Ureter (tissue), 1 donor: ENCODE measurements at places on chromosomes 5 and 9. TPM values are rescaled to one million over a fixed set of nuclear protein-coding genes. Genes with fewer than 3 reads are reported as not detected.
A peak's percentile ranks its signal among the peaks of the same experiment; 100 is the strongest.

DNA sequence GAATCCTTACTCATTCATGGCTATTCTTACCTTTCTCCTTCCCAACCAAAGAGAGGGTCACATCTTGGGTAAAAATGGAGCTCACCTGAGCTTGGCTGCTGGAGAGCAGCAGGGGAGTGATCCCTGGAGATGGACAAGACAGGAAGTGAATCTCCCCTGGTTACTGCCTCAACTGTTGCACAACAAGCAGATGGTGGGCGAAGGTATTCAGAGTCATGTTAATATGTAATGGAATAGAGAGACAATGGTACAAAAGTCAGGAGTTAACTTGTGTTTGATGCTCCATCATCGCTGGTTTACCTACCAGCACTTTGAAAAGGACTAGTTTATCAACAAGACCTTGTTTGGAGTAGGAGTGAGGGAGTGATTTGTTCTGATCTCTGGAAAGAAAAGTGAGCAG, 13.0 kb upstream of the PLPP1 start:
- DNase-seq = no peak

DNA sequence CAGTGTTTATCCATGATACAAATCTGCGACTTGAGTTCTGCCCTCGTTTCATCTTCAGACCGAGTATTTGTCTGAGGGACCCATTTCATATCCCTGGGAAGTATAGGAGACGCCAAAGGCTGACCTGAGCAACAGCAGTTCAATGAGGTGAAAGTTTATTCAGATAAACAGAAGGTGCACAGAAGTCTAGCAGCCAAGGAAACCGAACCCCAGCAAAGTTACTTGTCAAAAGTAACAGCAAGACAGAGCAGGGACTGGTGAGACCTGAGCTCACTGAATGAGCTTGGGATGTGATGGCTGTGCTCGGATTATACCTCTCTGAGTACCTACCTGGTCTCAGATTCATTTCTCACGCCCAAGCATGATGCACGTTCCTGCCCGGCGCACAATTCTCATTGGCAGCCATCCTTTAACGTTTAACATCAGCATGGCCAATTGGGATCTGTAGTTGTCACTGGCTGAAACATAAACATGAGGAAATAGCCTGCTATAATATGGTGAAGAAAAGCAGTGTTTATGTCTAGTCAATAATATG, 599 bp downstream of the LYRM7 start:
- DNase-seq = no peak

GRCh38 chr5:56426693-56427092, 193.6 kb upstream of the ANKRD55 start:
- DNase-seq = no peak

DNA sequence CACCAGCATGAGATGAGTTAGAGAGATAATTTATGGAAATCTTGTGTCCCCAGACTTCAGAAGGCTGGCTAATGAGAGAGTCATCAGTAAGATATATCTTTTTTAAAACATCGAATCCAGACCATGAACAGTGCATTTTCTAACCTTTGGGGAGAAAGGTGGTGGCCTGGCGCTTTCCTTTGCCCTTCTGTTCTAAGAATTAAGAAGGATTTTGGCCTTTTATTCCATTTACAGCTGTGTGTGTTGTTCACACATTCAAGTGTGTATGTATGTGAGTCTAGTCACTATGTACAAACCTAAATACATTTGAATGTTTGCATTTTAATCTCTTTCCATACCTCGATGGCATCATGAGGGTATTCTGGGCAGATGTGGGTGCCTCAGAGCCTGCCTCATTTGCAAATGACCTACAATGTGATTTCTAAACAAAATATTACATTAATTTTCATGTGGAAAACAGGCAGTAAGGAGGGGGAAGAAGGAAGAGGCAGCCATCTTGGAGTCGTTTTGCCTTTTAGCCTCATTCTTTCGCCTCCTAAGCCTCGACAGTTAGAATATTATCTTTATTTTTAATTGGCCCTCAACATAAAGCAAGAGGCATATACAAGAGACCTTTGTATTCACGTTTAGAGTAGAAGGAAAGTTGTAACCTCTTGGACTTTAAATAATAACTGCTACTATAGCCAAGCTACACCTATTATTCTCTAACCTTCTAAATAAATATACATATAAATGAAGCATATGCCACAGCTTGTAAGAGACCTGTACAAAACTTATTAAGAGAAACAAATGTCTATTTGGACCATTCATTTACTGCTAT, 125.3 kb upstream of the TMEM161B start:
- DNase-seq = no peak

GRCh38 chr9:125889476-125890419, 142.6 kb downstream of the PBX3 start:
- DNase-seq = peak; percentile 45

DNA sequence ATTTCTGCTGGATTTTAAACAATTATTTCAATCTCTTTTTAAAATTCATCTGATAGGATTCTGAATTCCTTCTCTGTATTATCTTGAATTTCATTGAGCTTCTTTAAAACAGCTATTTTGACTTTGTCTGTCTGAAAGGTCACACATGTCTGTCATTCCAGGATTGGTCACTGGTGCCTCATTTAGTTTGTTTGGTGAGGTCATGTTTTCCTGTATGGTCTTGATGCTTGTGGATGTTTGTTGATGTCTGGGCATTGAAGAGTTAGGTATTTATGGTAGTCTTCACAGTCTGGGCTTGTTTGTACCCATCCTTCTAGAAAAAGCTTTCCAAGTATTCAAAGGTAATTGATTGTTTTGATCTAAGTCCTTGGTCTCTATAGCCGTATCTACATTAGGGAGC, 39.1 kb downstream of the DENND4C start:
- no peak for DNase-seq

- DNase-seq = no peak
Observed at GRCh38 chr5:123514615-123515355, 2.8 kb downstream of the CSNK1G3 start.

Gene KLF9
- total RNA-seq = 64.5 TPM

Gene ROR2
- 16.7 TPM for total RNA-seq

- no peak for DNase-seq
Observed at GRCh38 chr5:126384985-126385384, 38.2 kb upstream of the GRAMD2B start.

- no peak for DNase-seq
Observed at GRCh38 chr5:66993448-66993847, 203.2 kb downstream of the CD180 start.

GRCh38 chr9:124267271-124267807, 9.6 kb downstream of the NEK6 start:
- peak; percentile 76 for DNase-seq

Gene FCN2
- total RNA-seq = 0.49 TPM

DNA sequence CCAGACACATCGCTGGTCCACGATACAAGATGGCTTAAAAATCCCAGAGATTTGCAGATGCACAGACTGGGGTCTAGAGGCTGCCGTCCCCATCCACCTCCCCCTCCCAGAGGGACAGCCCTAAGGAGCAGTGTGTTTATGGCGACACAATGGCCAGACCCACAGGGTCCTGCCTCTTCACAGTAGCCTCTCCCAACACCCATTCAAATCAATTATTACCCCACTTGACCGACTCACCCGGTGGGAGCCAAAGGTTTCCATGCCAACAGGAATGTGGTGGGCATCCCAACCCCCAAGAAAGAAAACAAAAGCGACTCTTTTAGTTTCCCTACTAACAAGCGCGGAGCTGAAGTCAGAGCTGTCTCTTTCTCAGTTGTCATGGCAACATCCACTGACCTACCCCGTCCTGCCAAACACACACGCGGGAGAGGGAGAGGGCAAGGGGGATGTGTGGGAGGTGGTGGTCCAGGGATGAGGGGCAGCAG, 209.0 kb downstream of the TTLL11 start:
- DNase-seq = no peak

Gene CCDC112
- total RNA-seq = 7.4 TPM

DNA sequence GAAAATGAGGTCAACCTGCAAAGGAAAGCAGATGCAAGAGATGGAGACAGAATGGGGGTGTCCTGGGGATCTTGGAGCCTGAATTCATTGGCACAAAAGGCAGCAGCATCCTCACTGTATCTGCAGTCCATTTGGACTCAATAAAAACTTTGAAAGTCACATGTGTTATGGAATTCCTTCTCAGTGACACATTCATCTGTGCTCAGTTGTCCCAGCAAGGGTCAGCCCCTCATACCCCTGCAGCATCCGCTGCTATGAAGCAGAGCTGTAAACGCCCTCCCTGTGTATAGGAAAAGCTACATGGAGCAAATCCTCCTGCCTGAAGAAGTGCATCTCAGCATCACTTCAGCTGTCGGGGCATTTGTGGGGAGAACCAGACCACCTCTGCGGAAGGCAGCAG, 14.5 kb upstream of the RARS1 start:
- DNase-seq = no peak

DNA sequence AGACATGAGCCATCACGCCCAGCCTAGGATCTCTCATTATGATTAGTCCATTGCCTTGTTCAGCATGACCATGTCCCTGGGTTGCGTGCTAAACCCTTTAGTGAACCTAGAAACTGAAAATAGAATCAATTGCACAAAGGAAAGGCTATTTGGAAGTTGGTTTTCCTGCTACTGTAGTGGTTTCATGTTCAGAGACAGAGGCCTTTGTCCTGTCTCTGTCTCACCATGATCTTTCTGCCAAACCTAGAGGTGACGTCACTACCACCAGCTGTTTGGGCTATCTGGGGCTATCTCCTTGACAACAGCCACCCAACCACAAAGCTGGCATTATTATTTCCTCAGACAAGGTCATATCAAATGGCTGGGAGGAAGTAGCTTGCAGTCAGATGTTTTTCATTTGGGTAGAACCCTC, 4.0 kb upstream of the CDK5RAP2 start:
- DNase-seq = no peak

DNA sequence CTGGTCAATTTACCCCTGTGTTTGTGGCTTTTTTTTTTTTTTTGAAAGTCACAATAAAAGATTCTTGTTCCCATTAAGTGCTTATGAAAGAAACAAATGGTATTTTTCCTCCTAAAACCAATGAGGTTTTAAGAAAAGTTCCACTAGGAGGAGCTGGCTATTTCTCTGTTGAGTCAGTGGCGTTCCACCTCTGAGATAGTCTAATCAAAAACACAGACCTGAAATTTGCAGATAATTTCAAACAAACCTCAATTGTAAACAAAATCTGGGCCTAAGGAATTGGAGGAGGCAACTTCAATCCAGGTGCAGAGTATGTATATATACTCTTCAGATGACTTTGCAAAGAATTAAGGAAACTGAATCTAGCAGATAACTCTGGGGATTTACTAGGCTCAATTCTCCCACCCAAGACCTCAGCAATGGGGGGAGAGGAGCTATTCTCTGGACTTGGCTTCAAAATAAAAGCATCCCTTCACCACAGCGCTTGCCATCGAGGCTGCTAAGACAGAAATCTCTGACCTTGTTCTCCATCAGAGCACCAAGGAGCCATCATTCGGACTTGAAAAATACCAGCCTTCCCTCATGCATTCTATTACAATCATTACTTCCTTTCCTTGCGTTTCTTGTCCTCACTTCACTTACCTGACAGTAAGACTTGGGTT, 52.4 kb downstream of the FANCC start:
- DNase-seq = no peak

GRCh38 chr5:78905084-78905938, 79.8 kb downstream of the ARSB start:
- DNase-seq = no peak

DNA sequence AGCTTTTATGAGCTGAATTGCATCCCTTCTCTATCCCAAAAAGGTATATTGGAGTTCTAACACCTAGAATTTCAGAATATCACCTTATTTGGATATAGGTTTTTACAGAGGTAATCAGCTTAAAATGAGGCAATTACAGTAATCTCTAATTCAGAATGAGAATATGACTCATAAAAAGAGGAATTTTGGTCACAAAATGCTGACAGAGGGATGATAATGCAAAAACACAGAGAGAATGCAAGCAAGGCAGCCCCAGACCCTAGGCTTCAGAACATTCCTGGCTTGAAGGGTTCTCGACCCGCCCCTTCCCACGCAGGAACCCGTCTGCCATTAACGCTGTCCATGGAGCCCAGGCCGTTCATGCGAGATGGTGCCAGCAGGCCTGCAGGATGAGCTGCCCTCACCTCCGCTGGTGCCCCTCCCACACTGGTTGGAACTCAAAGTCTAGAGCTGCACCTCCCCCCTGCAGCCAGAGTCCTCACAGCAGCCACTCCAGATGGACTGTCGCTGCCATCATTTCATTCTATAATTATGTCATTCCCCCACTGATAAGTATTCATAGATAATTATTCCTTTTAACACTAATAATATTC, 1173.4 kb upstream of the ACO1 start:
- no peak for DNase-seq

DNA sequence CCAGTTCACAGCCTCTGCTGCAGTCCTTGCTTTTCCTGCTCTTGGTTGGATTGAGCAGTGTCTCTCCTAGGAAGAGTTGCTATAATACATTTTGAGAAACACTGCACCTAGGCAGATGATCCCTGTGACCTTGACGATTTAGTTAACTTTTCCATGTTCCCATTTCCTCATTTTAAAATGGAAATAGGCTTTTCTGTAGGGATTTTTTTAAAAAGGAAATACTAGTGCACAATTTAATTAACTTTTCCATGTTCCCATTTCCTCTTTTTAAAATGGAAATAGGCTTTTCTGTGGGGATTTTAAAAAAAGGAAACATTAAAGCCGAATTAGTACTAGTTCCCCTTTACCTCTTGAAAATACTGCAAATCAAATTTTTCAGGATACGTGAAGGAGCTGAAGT, 4.7 kb downstream of the ATP6V0E1 start:
- no peak for DNase-seq

Gene PIK3R1
- total RNA-seq = 185 TPM

DNA sequence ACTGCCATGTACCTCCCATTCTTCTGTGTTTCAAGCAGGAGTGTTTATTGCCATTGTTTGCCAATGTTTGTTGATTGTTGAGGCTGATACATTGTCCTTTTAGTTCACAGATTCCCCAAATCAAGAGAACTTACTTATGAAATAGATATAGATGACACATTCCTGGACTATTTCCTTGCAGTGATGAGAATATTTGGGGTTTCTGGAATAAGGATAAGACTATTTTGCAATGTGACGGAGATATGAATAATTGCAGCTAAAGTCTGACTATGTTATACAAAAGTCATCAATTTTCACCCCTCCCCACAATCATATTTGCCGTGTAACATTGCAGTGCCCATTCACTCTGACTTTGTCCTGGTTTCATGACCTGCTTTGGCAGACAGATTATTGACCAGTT, 460.8 kb downstream of the CDH10 start:
- no peak for DNase-seq

- no peak for DNase-seq
Observed at GRCh38 chr5:60806591-60807243, 37.4 kb downstream of the ELOVL7 start.

DNA sequence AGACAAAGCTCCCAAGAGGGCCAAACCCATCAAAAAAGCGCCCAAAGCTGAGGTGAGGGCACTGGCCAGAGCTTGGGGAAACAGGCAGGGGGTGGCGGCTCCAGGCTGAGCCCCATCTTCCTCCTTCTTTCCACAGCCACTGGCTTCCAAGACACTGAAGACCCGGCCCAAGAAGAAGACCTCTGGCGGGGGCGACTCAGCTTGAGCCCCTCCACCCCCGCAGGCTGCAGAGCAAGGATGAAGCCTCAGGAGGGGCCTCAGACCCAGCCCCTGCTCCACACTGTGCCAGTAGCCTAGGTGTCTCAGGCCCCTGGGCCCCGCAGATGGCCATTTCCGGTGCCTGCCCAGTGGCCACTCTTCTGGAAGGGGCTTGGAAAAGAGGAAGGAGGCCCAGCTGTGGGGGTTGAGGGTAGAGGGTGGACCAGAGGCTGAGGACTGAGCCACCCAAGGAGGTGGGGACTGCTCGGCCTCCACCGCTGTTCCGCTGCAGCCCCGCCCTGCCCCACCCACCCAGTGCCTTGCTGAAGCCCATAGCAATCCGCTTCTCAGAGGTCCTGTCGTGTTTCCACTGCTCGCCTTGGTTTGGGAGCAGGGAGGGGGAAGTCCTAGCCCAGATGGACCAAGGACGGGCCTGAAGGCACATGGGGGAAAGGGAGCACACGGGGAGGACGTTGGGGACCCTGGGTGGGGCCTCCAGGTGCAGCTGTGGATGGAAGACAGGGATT, 6.9 kb downstream of the REEP2 start:
- no peak for DNase-seq
